ENCODE measurements at places on chromosomes 7 and 10.

DNA sequence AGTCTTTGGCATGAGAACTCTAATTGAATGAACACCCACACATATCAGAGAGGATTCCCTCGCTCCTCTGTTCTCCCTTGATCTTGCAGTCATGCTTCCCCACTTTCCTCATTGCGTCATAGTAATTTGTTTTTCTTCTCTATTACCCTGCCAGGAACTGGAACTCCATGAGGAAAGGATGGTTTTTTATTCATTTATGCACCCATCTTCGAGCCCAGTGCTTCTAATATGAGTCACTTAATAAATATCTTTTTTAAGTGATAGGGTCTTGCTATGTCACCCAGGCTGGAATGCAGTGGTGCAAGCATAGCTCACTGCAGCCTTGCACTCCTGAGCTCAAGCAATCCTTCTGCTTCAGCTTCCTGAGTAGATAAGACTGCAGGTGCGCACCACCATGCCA lies 83.5 kb downstream of the OTUD1 start:
- DNase-seq = no peak

- DNase-seq = no peak
Measured at GRCh38 chr7:21028186-21028585, 241.5 kb upstream of the SP8 start.

GRCh38 chr10:24394461-24395190 lies 185.7 kb downstream of the KIAA1217 start:
- no peak for DNase-seq

- DNase-seq = no peak
Measured at GRCh38 chr7:107972075-107972482, 30.9 kb downstream of the LAMB1 start.

GRCh38 chr7:36025190-36025589 lies 127.9 kb upstream of the EEPD1 start:
- no peak for DNase-seq

DNA sequence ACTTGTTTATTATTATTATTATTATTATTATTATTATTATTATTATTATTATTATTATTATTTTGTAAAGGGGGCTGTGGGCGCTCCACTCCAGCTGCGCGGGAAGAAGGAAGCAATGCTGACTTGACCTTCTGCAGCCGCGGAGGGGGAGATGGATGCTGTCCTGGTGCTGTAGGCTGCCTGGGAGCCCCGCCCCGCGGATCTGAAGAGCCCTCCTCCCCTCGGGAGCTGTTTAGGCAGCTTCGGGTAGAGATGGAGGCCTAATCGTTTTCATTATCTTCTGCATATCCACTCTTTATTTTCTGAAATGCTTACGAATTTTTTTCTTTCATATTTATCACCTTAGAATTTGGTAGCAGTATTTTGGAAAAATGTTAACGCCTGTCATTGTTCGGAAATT lies 101.2 kb upstream of the KLF6 start:
- DNase-seq = peak; percentile 51

DNA sequence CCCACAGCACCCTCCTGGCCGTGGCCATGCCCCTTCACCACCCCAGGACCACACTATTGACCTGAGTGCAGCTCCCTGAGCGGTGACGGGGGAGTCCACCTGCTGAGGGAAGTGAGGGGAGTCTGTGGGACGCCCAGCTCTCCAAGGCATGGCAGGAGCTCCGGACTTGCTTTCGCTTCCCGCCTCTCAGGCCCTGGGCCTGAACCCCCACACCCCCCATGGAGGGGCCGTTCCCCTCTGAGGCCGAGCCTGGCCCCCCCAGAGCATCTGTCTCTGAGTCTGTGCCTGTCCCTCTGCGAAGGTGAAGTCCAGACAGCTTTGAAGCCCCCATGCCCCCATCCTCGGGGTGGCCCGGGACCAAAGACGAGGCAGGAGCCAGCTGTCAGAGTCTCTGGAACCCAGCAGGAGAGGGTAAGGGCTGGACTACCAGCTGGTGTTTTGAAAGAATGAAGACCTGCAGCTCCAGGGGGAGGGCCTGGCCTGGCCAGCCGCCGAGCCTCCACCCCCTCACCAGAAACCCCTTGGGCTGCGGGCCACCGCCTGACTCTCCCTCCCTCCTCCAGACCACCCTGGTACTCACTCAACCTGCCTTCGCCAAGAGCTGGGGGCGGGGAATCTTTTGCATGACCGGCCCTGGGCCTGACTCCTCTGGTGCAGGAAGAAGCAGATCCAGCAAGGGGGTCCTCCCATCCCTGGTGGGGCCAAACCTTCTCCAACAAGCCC lies 114.0 kb downstream of the PDGFA start:
- DNase-seq = no peak

GRCh38 chr10:55398497-55398882 lies 597.5 kb upstream of the PCDH15 start:
- DNase-seq = no peak
